NCI-H1048 (cell line): ENCODE measurements at places on chromosomes 2 and 18.

- DNase-seq: no peak
Observed at GRCh38 chr18:55821219-55821618, 233.2 kb upstream of the TCF4 start.

- no peak for DNase-seq
Observed at GRCh38 chr2:149075853-149076252, 37.4 kb downstream of the LYPD6B start.

- DNase-seq: no peak
Observed at GRCh38 chr2:185384822-185385560, 353.6 kb upstream of the FSIP2 start.

DNA sequence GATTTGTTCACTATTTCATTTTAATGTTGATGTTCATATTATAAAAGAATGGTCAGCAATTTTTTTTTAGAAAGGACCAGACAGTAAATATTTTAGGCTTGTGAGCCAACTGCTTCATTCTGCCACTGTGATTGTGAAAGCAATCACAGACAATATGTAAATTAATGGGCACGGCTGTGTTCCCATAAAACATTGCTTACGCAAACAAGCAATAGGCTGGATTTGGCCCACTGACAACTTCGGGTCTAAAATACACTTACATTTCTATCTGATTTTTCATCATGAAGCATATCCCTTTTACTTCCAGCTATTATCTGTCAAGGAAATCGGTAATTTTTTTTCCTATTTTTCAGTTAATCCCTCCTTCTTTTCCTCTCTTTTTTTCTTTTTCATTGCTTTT is 182.2 kb upstream of the CDH2 start:
- DNase-seq: no peak

- no peak for DNase-seq
Observed at GRCh38 chr2:22701561-22702160, 683.3 kb upstream of the KLHL29 start.

GRCh38 chr2:199383021-199383420 is 74.7 kb downstream of the SATB2 start:
- no peak for DNase-seq
